ENCODE measurements at places on chromosomes 11 and 22. TPM values are rescaled to one million over a fixed set of nuclear protein-coding genes. Genes with fewer than 3 reads are reported as not detected.

- no peak for DNase-seq
Measured at GRCh38 chr22:38314051-38314932, 2.9 kb downstream of the CSNK1E start.

DNA sequence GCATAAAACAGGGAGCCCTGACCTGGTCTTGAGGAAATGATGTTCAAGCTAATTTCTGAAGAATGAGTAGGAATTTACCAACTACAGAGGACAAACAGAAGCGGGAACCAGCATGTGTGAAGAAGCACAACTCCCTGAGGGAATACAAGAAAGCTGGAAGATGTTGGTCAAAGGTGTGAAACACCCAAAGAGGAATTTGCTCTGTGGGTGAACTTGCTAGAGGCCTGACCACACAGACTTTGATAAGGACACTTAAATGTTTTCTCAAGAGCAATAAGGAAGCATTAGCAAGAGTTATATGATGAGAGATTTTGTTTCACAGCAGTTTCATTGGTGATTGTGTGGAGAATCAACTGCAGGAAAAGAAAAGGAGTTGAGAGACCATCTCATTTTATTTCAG lies 17.6 kb downstream of the SLC5A12 start:
- DNase-seq: peak; percentile 50

DNA sequence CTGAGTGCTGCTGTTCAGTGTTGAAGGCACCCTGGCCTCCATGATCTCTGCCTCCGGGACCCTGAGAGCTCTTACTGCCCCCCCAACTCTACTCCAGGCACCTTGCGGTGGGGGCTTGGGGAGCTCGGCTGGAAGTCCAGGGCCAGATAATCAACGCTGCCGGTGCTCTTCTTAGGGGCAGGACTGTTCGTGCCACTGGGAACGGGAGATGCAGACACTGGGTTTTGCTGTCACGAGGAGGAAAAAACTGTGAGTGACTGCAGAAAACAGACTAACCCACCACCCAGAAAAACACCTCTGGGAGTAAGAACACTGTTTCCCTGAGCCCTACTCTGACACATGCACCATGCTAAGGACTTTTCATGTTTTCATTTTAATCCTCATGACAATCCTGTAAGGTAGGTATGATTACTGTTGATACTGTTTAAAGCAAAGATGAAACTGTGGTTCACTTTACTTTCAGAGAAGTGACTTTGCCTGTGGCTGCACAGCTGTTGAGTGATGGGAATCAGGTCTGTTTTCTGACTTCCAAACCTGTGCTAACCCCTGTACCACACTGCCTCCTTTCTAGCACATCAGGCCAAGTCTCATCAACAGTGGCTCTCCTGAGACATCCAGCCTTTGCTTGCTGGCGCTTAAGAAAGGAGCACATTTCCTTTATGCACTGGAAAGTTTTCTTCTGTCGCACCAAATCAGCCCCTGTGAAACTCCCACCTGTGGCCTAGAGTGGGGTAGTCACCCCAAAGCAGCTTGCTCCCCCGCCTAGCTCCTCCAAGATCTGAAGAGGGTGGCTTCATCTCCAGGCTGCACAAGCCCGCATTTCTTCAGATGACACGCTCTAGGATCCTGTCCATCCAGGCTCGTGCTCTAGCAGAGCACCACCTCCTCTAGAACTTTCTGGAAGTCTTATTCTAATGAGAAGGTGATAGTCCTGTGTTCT lies 31.8 kb downstream of the USP35 start:
- DNase-seq: no peak

GRCh38 chr11:100691896-100692653 lies 5.0 kb downstream of the ARHGAP42 start:
- no peak for DNase-seq

GRCh38 chr11:45233121-45233803 lies 52.9 kb downstream of the SYT13 start:
- peak; percentile 85 for DNase-seq

DNA sequence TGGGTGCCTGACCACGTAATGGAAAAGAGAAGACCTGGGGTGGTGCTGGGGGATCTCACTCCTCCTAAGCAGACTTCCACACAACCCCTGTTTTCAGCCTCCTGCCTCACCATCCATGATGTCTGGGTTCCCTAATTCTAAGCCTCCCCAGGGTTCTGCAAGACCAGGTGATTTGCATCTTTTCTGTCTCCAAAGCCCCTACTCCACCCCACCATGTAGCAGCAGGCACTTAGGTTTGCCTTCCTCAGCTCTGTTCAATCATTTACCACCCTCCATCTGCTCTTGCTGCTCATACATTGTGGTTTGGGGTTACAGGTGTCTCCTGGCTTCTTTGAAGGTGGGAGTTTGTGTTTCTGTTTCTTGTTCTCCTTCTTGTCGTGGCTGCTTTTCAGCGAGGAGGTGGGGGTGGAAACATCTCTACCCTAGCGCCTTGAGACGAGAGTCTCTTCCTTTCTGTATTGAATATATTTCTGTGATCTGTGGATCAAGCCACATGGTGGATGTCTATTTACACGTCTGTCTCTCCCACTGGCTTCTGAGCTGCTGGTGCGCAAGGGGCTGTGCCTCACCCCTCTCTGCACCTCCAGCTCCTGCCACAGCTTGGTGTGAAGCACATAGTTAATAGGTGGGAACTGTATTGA lies 6.6 kb upstream of the SSTR3 start:
- no peak for DNase-seq

The LINC01488 gene
- total RNA-seq: not detected

Data from mucosa of descending colon (tissue), 3 donors.